A172 (cell line): ENCODE measurements at places on chromosomes 3 and 15. TPM values are rescaled to one million over a fixed set of nuclear protein-coding genes. Genes with fewer than 3 reads are reported as not detected.
A peak's percentile ranks its signal among the peaks of the same experiment; 100 is the strongest.

The DAZL gene
- not detected in 2 replicates for total RNA-seq

The FETUB gene
- 0.45 TPM in 1 of 2 replicates, not detected in the other for total RNA-seq

The ECE2 gene
- not detected in 2 replicates for total RNA-seq

The ZDHHC3 gene
- 55.2 and 56.2 TPM in 2 replicates for total RNA-seq

The CFAP161 gene
- not detected in 2 replicates for total RNA-seq

The RAB11A gene
- total RNA-seq, result 271 and 277 TPM in 2 replicates

The EIF5A2 gene
- 13.0 and 35.8 TPM in 2 replicates for total RNA-seq

The PLXNB1 gene
- total RNA-seq, result 24.9 and 66.5 TPM in 2 replicates

The P2RY13 gene
- total RNA-seq, result not detected in 2 replicates

The ADAMTS9 gene
- 0.50 and 0.90 TPM in 2 replicates for total RNA-seq

The SLC12A1 gene
- total RNA-seq, result not detected in 2 replicates

The SCN11A gene
- total RNA-seq, result not detected in 2 replicates

The MKRN3 gene
- total RNA-seq, result 8.0 and 11.1 TPM in 2 replicates

The RAB8B gene
- total RNA-seq, result 18.2 and 20.5 TPM in 2 replicates

- no peak for DNase-seq
These were observed 44.5 kb upstream of the MCTP2 start for GRCh38 chr15:94186770-94187331.

GRCh38 chr3:127123533-127123932 lies 69.4 kb upstream of the PRR23E start:
- DNase-seq, result no peak

GRCh38 chr15:83210619-83211018 lies 3.0 kb upstream of the HDGFL3 start:
- DNase-seq, result peak; percentile 58

- DNase-seq, result no peak
These were observed 183.0 kb upstream of the C2CD4B start for GRCh38 chr15:62348118-62348517.

DNA sequence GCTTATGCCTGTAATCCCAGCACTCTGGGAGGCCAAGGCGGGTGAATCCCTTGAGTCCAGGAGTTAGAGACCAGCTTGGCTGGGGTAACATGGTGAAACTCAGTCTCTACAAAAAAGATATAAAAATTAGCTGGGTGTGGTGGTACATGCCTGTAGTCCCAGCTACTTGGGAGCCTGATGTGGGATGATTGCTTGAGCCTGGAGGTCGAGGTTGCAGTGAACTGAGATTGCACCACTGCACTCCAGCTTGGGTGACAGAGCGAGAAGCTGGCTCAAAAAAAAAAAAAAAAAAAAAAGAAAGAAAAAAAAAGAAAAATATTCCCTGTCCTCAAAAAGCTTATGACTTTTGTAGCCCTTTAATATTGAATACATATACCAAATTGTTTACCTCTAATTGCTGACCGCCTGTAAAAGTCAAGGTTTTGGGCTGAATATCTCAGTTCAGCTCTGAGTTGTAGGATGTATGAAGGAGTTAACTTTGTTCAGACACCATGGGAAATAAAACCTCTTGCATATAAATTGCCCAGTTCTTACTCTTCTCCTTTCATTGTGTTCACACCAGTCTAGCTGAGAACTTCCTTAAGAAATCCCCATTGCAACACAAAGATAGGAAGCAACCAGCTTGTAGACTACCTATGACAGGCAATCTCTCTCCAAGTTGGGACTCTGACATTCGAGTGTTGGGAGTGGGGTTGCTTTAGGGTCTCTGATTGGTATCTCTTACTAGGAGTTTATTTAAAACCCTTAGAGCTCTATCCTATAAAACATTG lies 97.6 kb upstream of the RASGRP1 start:
- DNase-seq, result no peak

- DNase-seq, result no peak
These were observed 31.2 kb downstream of the DPH6 start for GRCh38 chr15:35514759-35515158.

DNA sequence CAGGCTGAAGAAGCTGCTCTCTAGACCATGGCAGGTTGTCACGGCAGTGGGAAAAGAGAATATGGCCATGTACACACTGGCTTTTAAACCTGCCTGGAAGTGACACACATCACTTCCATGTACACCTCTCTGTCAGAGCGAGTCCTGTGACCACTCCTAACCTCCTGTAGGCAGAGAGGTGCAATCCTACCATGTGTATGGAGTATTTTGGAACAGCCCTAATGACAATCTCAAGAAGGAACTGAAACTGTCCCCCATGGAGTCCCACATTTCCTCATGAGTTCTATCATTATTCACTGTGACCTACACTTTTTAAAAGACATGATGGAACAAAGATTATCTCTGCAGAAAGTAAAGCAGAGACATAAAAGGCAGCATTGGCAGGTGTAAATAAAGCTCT lies 153.4 kb upstream of the PFN2 start:
- DNase-seq, result no peak

GRCh38 chr3:5563537-5564277 lies 376.2 kb downstream of the EDEM1 start:
- no peak for DNase-seq

- no peak for DNase-seq
These were observed 715.6 kb downstream of the ROBO1 start for GRCh38 chr3:79052054-79052681.

GRCh38 chr3:38583688-38584087 lies 65.8 kb downstream of the SCN5A start:
- DNase-seq, result no peak

DNA sequence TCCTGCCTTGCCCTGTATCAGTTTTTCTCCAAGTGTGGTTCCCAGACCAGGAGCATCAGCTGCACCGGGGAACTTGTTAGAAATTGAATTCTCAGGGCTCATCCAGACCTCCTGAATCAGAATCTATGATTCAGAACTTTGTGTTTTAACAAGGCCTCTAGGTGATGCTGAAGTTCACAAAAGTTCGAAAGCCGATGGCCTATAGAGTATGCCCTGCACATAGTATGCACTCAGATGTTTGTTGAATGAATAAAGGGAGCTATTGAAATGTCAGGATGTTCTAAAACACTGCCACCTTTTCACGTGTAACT lies 664 bp upstream of the LARP6 start:
- DNase-seq, result peak; percentile 39

- no peak for DNase-seq
These were observed 40.2 kb upstream of the ARF4 start for GRCh38 chr3:57637391-57637790.

DNA sequence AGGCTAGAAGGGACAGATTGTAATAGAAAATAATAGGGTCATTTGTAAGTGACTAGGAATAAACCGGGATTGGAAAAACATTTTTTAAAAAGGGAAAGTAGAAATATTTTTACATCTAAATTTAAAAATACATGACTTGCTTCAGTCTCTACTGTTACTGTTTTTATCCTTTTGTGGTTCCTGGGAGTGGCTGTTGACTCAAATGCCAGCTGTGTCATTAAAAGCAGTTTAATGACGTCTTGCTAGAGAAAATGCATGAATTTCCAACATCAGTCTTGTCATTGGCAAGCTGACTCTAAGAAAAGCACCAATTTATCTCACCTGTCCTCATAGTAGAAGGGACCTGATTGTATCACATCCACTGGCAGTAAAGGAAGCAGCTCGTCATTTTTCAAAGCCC lies 16.7 kb upstream of the LCMT2 start:
- no peak for DNase-seq

DNA sequence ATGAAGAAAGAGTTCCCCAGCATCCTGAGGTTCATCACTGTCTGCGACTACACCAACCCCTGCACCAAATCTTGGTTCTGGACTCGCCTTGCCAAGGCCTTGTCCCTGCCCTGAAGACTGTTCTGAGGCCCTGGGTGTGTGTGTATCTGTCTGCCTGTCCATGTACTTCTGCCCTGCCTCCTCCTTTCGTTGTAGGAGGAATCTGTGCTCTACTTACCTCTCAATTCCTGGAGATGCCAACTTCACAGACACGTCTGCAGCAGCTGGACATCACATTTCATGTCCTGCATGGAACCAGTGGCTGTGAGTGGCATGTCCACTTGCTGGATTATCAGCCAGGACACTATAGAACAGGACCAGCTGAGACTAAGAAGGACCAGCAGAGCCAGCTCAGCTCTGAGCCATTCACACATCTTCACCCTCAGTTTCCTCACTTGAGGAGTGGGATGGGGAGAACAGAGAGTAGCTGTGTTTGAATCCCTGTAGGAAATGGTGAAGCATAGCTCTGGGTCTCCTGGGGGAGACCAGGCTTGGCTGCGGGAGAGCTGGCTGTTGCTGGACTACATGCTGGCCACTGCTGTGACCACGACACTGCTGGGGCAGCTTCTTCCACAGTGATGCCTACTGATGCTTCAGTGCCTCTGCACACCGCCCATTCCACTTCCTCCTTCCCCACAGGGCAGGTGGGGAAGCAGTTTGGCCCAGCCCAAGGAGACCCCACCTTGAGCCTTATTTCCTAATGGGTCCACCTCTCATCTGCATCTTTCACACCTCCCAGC lies 2.9 kb downstream of the MYD88 start:
- no peak for DNase-seq

- no peak for DNase-seq
These were observed 140.7 kb downstream of the PLCH1 start for GRCh38 chr3:155604126-155604525.

GRCh38 chr15:92709110-92709790 lies 53.7 kb upstream of the FAM174B start:
- DNase-seq, result no peak

GRCh38 chr3:69439643-69440270 lies 53.9 kb upstream of the FRMD4B start:
- DNase-seq, result peak; percentile 22

DNA sequence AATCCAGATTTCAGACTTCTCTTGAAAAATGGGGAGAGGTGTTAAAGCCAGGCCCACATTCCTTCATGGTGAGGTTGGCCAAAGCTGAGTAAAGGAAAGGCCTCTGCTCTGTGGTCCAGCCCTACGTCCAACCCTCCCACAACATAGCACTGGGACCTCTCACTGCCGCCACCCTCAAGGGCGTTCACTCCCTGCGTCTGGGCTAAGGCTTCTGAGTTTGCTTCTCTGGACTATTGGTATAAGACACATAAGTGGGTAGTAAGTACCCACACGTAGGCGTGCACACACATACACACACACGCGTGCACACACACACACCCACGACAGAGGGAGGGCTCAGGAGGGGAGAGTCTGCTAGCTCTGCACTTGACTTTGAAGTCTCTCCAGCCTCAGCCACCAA lies 80.2 kb upstream of the PXYLP1 start:
- DNase-seq, result no peak

DNA sequence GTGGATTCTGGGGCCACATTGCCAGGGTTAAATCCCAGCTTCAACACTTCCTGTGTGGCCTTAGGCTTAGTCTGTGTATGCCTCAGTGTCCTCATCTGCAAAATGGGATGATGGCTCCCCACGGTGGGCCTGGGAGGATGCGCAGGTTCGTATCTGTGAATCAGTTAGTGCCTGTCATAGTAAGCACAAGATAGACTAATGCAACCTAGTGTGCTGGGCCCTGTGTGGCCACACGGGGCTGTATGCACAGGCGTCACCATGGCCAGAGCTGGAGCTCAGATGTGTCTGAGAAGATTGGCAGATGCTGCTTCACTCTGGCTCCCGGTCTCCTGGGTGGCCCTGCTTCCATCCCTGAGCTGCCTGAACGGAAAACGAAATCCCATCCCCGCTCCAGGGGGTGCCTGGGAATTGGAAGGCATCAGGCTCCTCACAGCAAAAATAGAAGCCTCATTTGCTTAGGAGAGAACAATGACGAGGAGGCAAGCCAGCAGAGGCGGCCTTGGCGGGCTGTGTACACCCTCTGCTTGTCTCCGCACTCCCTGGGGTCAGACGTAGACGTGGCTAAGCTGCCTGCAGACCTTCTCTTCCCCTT lies 103.6 kb downstream of the APBA2 start:
- DNase-seq, result no peak

GRCh38 chr15:101494251-101494796 lies 4.8 kb upstream of the PCSK6 start:
- DNase-seq, result no peak

GRCh38 chr3:175335229-175335628 lies 476.1 kb downstream of the NAALADL2 start:
- DNase-seq, result no peak

GRCh38 chr15:73749971-73750370 lies 3.2 kb downstream of the INSYN1 start:
- no peak for DNase-seq

DNA sequence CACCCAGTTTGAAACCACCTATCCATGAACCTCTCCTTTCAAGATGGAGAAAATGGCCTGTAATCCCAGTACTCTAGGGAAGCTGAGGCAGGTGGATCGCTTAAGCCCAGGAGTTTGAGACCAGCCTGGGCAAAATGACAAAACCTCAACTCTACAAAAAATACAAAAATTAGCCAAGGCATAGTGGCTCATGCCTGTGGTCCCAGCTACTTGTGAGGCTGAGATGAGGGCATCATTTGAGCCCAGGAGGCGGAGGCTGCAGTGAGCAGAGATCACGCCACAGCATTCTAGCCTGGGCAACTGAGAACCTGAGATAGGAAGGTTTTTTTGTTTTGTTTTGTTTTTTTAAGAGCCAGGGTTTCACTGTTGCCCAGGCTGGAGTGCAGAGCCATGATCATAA lies 5.4 kb downstream of the TKT start:
- DNase-seq, result no peak

DNA sequence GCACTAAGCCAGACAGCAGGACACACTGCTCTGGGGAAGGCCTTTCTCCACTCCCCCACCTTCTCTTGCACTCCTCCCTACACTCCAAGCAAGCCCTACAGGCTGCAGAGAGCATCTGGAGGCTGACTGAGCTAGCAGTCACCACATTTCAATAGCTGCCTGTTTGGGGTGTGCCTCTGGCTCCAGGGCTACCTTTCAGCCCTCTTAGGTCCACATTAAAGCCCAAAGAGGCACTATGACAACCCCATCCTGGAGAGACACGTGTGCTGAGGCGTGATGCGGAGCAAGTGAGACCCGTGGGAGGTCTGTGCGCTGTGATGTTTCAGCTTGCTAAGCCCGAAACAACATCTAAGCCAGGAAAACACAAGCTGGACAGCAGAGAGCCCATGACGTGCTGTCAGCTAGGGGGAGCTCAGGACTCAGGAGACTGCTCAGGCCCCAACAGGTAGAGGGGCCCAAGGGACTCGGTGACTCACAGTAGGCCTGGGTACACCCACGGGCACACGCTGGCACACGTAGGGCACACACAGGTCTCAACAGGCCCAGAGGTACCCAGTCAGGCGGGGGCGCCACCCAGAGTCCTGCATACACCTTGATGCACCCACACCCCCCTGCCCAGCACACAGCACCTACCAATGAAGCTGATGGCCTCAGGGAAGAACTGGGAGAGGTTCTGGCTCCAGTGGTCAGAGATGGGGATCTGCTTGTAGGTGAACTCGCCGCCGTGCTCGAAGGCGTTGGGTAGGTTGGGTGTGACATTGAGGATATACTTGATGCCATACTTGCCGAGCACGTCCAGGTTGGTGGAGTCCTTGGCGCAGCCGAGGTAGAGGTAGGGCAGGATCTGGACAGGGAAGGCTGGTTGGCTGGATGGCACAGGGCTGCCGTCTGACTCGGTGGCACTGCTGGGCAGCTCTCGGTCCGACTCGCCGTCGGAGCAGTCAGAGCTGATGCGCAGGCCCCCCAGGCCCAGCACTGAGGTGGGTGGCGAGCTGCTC lies 2.8 kb downstream of the DUSP7 start:
- DNase-seq, result peak; percentile 22

DNA sequence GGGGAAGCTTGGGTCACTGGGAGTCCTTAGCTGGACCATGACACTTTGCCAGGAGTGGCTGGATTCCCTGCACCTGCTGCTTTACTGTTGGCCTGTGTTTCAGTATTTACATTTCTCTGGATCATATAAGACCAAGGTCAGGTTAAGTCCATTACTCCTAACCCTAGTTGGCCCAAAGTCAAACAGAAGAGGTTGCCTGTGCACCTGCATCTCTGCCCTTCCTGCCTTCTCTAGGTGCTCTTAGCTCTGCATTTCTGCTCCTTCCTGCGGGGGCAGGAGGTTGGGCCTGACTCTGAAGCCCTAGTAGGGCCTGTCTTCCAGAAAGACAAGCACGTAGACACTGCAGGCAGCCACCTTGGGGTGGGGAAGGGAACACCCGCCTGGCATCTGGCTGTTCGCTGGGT lies 124.3 kb downstream of the RPLP1 start:
- no peak for DNase-seq
